ENCODE measurements at places on chromosomes 6 and 20. TPM values are rescaled to one million over a fixed set of nuclear protein-coding genes. Genes with fewer than 3 reads are reported as not detected.
A peak's percentile ranks its signal among the peaks of the same experiment; 100 is the strongest.

GRCh38 chr20:3454831-3455230, 16.0 kb upstream of the ATRN start:
- no peaks in the 10 kb centered on the region for H3K36me3 ChIP-seq
- H3K4me3 ChIP-seq: no peak overlapping the region
- H3K27ac ChIP-seq: no peak overlapping the region
- DNase-seq: no peak
- no peaks in the 10 kb centered on the region for H3K4me1 ChIP-seq
- H3K27me3 ChIP-seq: no peaks in the 10 kb centered on the region

DNA sequence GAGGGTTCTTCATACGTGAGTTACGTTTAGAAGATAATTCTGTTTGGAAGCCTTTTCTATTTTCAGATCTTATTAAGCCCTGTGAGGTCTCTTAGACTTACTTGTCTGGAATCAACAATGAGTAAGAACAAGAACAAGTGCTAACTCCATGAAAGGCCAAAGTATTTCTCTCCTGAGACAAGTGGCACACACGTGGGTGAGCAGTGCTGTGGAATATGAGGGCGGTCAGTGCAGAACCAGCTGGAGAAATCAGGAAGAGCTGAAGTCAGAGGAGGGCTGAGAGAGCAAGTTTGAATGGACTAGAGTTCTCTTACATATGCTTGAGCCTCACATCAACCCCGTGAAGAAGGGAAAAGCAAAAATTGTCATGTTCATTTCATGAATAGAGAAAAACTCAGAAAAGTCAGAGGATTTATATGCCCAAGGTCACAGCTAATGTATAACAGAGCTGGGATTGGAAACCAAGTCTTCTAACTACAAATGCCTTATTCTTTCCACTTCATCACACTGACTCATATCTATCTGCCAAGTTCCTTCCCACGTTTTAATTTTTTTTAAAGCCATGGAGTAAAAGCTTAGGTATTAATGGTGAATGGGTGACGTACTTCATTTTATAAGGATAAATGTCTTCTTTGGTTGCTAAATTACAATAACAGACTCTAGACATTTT, 201.3 kb upstream of the DTNBP1 start:
- H3K4me3 ChIP-seq: no peak overlapping the region
- no peak for DNase-seq
- no peaks in the 10 kb centered on the region for H3K36me3 ChIP-seq
- no peaks in the 10 kb centered on the region for H3K4me1 ChIP-seq

GRCh38 chr6:156960525-156960924, 183.3 kb downstream of the ARID1B start:
- H3K27ac ChIP-seq: no peak overlapping the region
- no peaks in the 10 kb centered on the region for H3K4me1 ChIP-seq
- H3K4me3 ChIP-seq: no peak overlapping the region
- no peak for DNase-seq

DNA sequence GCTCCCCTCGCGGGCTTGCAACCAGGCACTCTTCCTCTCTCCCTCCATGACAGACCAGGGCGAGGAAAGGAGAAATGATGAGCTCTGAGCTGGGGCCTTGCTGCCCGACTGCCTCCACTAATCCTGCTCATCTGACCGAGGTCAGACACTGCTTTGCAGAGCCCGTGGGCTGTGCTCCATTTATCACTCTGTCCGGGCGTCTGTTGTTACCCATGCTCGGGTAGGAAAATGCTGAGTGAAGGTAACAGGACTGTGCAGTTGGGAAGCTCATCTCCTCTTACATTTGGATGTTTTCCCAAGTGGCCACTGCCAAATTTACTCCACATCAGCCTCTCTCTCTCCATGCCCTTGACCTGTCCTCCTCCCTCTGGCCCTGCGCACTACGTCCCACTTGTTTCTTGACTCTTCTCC, 14.6 kb downstream of the RPS6KA2 start:
- DNase-seq: no peak
- no peak overlapping the region for H3K4me3 ChIP-seq
- H3K36me3 ChIP-seq: no peaks in the 10 kb centered on the region
- peaks cover 6% of the 10 kb centered on the region for H3K4me1 ChIP-seq
- no peak overlapping the region for H3K27ac ChIP-seq

- peaks cover 11% of the 10 kb centered on the region for H3K27me3 ChIP-seq
- H3K4me3 ChIP-seq: no peak overlapping the region
- H3K27ac ChIP-seq: no peak overlapping the region
These were observed 202.2 kb upstream of the PRND start for GRCh38 chr20:4519534-4519933.

- H3K27ac ChIP-seq: no peak overlapping the region
- no peaks in the 10 kb centered on the region for H3K4me1 ChIP-seq
- H3K27me3 ChIP-seq: peaks cover 50% of the 10 kb centered on the region
- no peak for DNase-seq
- H3K36me3 ChIP-seq: no peaks in the 10 kb centered on the region
These were observed 62.8 kb upstream of the CTNNBL1 start for GRCh38 chr20:37630993-37631392.

- H3K4me3 ChIP-seq: no peak overlapping the region
- no peak for DNase-seq
- peaks cover 7% of the 10 kb centered on the region for H3K27me3 ChIP-seq
- H3K27ac ChIP-seq: no peak overlapping the region
These were observed 103.5 kb downstream of the DACT2 start for GRCh38 chr6:168216117-168216516.

DNA sequence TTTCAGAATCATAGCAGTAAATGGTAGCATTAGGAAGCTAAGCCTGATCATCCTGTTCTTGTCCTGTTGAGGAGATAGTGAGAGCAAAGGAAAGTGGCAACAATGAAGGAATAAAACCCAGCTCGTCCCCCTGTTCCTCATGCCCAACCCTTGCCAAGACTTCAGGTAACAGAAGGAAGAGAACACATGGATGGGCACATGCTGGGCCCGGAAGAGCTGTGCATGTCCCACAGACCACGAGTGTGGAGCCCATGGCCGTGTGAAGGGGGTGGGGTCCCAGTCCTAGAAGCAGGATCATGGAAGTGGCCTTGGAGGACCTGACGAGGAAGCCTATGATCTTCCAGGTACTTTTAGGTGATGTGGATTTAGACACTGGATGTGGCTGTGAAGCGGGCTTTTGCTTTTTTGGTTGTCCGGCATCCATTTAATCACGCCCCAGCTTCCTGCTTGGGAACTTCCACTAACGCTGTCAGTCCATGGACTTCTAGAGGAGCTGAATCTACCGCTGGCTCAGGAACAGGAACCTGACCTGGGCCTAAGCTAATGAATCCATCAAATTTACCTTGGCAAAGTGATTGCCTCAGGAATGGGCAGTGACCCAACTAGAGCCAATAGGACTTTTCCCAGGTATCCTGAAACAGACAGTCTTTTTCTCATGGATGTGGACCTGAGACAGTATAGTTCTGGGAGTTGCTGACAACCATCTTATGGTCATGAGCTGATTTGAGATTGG, 79.3 kb upstream of the ARMC2 start:
- H3K36me3 ChIP-seq: no peaks in the 10 kb centered on the region
- no peaks in the 10 kb centered on the region for H3K4me1 ChIP-seq
- DNase-seq: no peak
- H3K27ac ChIP-seq: no peak overlapping the region
- H3K4me3 ChIP-seq: no peak overlapping the region

The ATP6V1G2 gene
- total RNA-seq: 1.8 TPM

The PPP1R3G gene
- total RNA-seq: 0.27 TPM

- 0 out of 2 replicates have a peak, but pooled peaks cover 4% of the 10 kb centered on the region for H3K27me3 ChIP-seq
- no peak overlapping the region for H3K4me3 ChIP-seq
- H3K36me3 ChIP-seq: no peaks in the 10 kb centered on the region
- no peaks in the 10 kb centered on the region for H3K4me1 ChIP-seq
- DNase-seq: peak; percentile 18
- no peak overlapping the region for H3K27ac ChIP-seq
These were observed 129.9 kb downstream of the LPA start for GRCh38 chr6:160534050-160534696.

GRCh38 chr6:88567696-88568095, 395.7 kb downstream of the RNGTT start:
- no peak overlapping the region for H3K27ac ChIP-seq
- 0 out of 2 replicates have a peak, but pooled peaks cover 4% of the 10 kb centered on the region for H3K27me3 ChIP-seq
- H3K4me1 ChIP-seq: no peaks in the 10 kb centered on the region
- no peaks in the 10 kb centered on the region for H3K36me3 ChIP-seq
- no peak overlapping the region for H3K4me3 ChIP-seq

- H3K4me3 ChIP-seq: no peak overlapping the region
- peaks cover 10% of the 10 kb centered on the region for H3K4me1 ChIP-seq
- no peak overlapping the region for H3K27ac ChIP-seq
These were observed 652.5 kb upstream of the AGPAT4 start for GRCh38 chr6:161926324-161926723.

- DNase-seq: no peak
- peaks cover 34% of the 10 kb centered on the region for H3K4me1 ChIP-seq
- H3K27ac ChIP-seq: no peak overlapping the region
- H3K4me3 ChIP-seq: no peak overlapping the region
- H3K27me3 ChIP-seq: no peaks in the 10 kb centered on the region
These were observed 164.0 kb upstream of the AGPAT4 start for GRCh38 chr6:161437851-161438250.

- no peak overlapping the region for H3K4me3 ChIP-seq
- no peaks in the 10 kb centered on the region for H3K36me3 ChIP-seq
- no peak for DNase-seq
- no peaks in the 10 kb centered on the region for H3K4me1 ChIP-seq
- no peaks in the 10 kb centered on the region for H3K27me3 ChIP-seq
- no peak overlapping the region for H3K27ac ChIP-seq
These were observed 46.3 kb upstream of the NHSL1 start for GRCh38 chr6:138545621-138545980.

GRCh38 chr6:105500693-105501092, 97.8 kb upstream of the PREP start:
- no peak overlapping the region for H3K27ac ChIP-seq
- no peaks in the 10 kb centered on the region for H3K4me1 ChIP-seq
- H3K4me3 ChIP-seq: no peak overlapping the region
- DNase-seq: no peak

All from HCT116 (cell line).